ENCODE measurements at places on chromosomes 12 and 14.

GRCh38 chr12:131597333-131597732, 113.6 kb upstream of the SFSWAP start:
- no peak for DNase-seq

- DNase-seq, result no peak
Measured at GRCh38 chr14:60732840-60733483, 1.6 kb upstream of the MNAT1 start.

GRCh38 chr12:13069380-13069779, 25.2 kb downstream of the FAM234B start:
- no peak for DNase-seq

DNA sequence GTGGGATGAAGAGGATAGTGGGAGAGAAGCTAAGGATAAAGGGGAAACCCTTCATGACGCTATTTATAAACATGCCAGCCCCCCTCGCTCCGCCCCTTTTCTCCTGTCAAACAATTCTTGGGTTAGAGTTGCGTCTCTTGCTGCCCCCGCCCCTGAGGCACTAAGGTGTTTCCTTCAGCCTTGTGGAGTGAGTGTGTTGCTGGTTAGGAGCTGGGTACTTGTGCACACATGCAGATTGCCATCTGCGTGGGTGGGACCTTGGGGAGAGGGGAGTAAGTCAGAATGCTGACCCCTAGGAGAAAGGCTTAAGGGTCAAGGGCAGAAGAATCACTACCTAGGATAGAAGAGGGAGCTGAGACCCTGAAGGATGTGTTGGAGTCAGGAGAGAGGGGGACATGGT, 5.4 kb downstream of the FOXJ2 start:
- DNase-seq, result no peak

- DNase-seq, result no peak
Measured at GRCh38 chr12:120734210-120734609, 8.6 kb downstream of the ACADS start.

DNA sequence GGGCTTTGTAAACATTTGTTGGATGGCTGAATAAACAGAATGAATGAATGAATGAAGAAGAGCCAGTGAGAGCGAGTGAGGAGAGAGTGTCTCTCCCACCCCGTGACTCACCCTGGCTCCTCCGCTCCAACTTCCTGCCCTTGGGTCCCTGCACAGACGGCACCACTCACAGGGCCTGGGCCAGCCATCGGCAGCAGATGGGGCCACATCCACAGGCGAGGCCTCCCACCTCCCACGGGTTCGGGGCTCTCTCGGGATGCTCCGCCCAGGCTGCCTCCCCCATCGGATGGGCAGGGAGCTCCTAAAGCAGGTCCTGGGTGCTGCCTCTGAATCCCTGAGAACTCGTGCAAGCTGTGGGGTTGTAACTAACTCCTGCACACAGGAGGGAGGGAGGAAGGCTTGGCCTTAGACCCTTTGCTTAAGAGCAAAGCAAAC, 41.3 kb downstream of the CCNK start:
- no peak for DNase-seq

DNA sequence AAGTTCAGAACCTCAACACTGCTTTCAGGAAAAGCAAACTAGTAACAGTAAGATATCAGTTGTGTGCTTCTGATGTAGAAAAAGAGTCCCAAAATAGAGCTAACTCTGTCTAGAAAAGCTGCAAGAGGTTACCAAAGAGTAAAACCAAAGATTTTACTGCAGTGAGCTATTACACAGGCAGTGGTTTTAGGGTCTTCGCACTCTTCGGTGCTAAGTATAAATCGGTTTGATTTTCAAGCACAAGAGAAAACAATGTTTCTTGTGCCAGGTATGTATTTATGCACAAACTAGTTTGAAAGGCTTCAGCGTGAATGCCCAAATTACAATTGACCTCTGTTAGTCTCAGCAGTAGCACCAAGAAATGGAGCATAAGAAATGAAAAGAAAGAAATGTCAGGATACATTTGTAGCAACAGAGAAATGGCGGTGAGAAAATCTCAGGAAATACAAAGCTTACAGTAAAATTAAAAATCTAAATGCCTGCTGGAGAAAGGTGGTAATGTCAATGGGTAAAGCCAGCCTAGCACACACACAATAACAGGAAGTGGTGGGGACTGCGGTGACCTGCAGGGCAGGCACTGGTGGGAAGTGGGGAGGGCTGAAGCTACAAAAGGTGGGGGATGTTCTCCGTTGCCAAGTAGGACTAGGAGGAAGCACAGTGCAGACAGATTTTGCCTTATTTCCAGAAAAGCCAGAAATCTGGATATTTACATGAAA, 18.0 kb upstream of the DYRK2 start:
- DNase-seq, result peak; percentile 60

- DNase-seq, result peak; percentile 93
Measured at GRCh38 chr14:91573894-91574837, 64.1 kb upstream of the PPP4R3A start.

GRCh38 chr12:23751641-23752040, 197.8 kb downstream of the SOX5 start:
- DNase-seq, result no peak

DNA sequence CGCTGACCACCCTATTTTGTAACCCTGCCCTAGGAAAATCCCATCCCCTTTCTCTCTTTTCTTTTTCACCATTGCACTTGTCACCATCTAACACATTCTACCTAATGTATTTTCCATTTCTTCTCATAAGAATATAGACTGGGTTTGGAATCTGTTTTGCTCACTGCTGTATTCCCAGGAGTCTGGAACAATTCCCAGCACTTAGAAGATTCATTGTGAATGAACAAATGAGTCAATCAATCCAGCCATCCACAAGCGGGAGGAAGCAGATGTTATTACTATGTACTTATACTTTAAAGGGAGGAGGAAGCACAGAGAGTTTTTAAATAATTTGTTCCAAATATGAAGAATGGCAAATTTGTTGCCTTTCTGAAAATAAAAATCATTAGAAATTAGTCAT, 142.1 kb downstream of the KIF21A start:
- no peak for DNase-seq

GRCh38 chr14:51846631-51847488, 13.6 kb upstream of the GNG2 start:
- DNase-seq, result peak; percentile 60

DNA sequence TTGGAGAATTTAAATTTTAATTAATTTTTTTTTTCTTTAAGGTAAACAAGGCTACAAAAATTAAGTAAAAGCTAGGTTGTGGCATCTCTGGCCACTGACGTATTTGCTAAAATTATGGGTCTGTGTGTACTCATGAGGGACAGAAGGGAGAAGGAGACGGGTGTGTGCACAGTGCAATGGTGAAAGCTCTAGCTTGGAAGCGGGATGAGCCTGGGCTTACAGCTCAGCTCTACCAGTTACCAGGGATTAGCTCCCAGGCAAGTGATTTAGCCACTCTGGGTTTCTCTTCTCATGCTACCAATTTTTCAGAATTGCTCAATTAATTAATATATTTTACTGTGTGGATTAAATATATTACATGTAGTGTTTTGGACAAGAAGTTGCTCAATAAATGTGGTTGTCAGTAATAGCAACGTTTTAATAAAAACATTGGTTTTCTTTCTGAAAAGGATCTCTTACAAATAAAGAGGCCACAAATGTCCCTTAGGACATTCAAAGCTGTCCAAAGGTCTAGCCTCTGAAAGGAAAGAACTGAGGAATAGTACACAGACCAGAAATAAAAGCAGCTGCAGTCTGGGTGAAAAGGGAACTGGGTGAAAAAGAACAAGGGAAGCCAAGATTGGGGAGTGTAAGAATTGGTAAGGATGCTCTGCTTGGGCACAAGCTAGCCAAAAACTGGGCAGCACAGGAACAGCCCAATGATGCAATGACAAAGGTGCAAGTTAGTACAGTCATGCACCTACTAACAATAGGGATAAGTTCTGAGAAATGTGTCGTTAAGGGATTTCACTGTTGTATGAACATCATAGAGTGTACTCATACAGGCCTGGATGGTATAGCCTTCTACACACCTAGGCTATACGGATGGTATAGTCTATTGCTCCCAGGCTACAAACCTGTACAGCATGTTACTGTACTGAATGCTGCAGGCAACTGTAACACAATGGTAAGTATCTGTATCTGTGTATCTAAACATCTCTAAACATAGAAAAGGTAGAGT, 61.7 kb downstream of the FERMT2 start:
- DNase-seq, result no peak

DNA sequence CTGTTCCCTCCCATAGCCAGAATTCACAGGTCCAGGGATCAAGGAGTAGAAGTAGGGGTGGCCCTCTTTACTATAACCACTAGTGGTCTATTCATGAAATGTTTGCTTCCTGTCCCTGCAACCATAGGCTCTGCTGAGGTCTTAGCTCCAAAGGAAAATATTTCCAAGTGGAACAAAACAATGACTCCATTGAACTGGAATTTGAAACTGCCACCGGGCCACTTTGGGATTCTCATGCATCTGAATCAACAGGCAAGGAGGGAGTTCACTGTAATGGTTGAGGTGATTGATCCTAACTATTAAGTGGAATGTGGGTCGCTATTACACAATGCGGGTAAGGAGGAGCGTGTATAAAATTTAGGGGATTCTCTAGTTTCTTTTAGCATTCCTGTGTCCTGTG, 197.0 kb downstream of the ETNK1 start:
- no peak for DNase-seq

DNA sequence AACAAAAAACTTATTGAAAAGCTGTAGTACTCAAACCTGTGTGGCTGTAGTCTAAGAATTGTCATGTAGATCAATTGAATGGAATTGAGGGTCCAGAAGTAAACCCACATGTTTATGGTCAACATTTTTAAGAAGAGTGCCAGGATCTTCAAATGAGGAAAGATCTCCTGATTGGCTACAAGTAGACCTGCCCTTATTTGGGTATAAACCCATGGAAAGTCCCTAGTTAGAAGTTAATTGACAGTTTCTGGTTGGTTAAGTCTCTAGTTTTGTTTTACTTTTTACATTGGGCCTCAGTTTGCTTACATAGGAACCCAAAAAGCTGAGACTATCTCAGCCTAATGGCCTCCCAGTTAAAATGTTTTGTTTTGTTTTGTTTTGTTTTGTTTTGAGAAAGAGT, 91.9 kb upstream of the RESF1 start:
- no peak for DNase-seq

DNA sequence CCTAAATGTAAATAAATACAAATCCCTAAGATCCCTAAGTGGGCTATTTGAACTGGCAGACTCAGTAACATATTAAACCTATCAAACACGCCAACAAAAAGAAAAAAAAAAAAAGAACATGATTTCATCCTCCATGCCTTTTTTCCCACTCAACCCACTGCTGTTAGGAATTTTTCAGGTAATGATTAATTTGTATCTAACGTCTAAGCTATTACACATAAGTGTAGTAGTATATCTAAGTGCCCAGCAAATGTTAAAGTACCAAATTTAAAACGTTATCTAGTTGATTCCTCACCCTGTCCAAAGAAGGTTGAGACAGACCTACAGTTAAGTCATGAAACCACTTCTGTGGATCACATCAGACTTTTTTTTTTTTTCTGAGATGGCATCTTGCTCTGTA, 16.4 kb upstream of the ARID4A start:
- DNase-seq, result no peak

DNA sequence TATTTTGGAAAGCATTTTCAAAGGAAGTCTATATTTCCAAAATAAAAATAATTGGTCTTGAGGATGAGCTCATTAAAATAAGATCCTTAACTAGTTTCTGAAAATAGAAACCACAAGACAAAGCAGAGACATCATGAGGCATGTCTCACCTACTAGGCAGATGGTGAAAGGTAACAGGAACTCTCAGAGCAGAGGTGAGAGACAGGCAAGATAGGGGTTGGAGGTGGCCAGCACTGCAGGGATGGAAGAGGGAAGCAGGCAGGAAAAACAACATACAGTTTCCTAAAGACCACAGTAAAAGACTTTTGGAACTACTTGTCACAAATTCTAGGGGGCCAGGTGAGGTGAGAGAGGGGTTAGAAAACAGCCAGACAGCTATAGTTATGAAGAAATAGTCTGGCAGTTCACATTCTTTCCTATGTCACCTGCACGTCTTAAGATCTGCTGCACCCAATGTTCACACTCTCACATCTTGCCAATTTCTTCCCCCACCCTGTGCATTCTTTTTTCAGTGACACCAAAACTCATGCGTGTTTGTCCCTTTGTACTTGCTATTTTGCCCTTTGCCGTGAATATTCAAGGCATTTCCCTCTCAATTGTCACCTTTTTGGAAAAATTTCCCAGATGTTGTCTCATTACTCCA, 341.7 kb upstream of the KITLG start:
- no peak for DNase-seq

Data from stimulated activated CD4-positive, alpha-beta T cell treated with anti-CD3 and anti-CD28 coated beads, Interleukin-4, amount 100 ng/mL, for 1 hour (primary cell).